ENCODE measurements at places on chromosomes 1 and 21. TPM values are rescaled to one million over a fixed set of nuclear protein-coding genes. Genes with fewer than 3 reads are reported as not detected.

Gene COG2
- 22.6 TPM for total RNA-seq

Gene GGPS1
- total RNA-seq = 46.8 TPM

Gene SLC9C2
- total RNA-seq = not detected

Gene ENTREP3
- 8.0 TPM for total RNA-seq

Gene CD84
- not detected for total RNA-seq

Gene CNTN2
- not detected for total RNA-seq

Gene CDC42BPA
- total RNA-seq = 39.1 TPM

Gene SLAMF9
- total RNA-seq = not detected

Gene DEPDC1
- 9.9 TPM for total RNA-seq

Gene FAM131C
- 0.97 TPM for total RNA-seq

Gene KRTAP19-2
- total RNA-seq = not detected

Gene ZNF697
- 8.5 TPM for total RNA-seq

Gene GPR153
- total RNA-seq = 8.6 TPM

Gene RBP7
- not detected for total RNA-seq

Gene AADACL3
- total RNA-seq = not detected

Gene C1orf87
- total RNA-seq = not detected

Gene SDE2
- total RNA-seq = 30.1 TPM

Gene LCE3D
- total RNA-seq = not detected

Measured in GM23248 (cell line).